HFFc6 (cell line): ENCODE measurements at places on chromosomes 3 and 15. TPM values are rescaled to one million over a fixed set of nuclear protein-coding genes. Genes with fewer than 3 reads are reported as not detected.

- DNase-seq: no peak
These were observed 234.2 kb downstream of the TBC1D5 start for GRCh38 chr3:17508180-17508752.

- no peak for DNase-seq
These were observed 91.1 kb downstream of the LINGO1 start for GRCh38 chr15:77541421-77542181.

DNA sequence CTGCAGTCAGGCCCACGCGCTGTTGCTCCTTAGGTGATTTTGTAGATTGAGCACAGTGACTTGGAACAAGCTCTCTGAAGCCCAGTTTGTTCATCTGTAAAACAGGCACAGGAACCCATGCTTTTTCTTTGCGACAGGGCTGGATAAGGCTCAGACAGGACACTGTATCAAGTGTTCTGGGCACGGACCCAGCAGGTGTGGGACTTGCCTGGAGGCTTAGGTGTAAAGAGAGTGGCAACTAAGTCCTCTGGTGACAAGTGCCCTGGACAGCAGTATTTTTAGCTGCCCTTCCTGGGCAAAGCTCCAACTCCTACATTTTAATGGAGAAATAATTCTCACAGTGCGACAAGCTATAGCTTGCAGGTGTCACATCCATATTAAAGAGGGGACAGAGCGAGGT is 32.2 kb downstream of the CD276 start:
- DNase-seq: no peak

GRCh38 chr15:62758126-62758951 is 284.2 kb upstream of the TPM1 start:
- DNase-seq: peak; percentile 94

SERP1 gene
- total RNA-seq: 113 to 120 TPM (median 115 TPM) in 3 replicates

DNA sequence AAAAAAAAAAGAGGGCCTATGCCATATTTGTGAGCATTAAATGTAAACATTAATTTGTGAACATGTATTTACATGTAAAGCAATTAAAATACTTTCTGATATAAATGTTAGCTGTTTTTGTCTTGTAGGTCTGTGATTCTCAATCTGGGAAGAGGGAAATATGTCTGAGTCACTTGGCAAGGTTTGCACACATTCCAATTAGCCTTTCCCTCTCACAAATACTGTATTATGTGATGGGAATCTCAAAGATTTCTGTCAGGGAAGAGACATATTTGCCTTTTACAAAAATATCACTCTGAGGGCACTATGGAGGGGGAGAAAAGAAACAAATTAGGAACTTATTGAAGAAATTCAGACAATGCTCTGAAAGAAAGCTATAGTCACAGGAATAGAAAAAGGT is 483.6 kb downstream of the GBE1 start:
- DNase-seq: no peak

DNA sequence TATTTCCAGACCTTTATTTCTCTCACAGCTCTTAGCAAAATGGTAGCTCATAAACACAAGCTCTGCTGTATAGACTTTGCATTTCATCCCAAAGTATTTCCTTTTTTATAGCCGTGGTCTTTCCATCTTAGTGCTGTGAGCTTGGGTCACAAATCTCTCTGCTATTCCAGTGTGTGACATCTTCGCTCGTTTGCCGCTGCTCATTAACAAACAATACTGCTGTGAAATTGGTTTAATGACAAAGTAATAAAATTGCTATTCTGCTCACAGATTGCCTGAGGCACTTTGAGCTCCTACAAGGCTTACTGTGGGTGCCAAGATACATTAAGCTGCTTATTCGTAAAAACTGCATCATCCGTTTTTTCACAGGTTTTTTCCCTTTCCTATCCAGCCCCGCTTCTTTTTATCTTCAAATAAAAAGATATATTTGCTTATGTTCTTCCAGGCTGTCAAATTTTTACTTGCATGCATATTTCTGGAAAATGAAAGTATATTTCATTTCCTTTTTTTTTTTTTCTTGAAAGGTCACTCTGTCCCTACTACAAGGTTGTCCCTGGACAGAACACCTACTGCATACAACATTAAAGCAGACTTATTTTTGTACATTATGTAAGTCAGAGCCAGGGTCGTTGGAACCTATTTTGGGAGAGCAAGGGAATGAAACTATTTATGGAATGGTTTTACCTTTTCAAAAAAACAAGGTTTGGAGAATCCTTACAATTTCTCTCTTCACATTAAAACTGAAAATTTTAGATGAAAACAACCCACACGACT is 174.5 kb downstream of the MEIS2 start:
- no peak for DNase-seq

SNX22 gene
- 0.16 TPM in 1 of 3 replicates, not detected in the others for total RNA-seq
